Amniotic stem cell (primary cell): ENCODE measurements at places on chromosomes 7 and 10.
A peak's percentile ranks its signal among the peaks of the same experiment; 100 is the strongest.

DNA sequence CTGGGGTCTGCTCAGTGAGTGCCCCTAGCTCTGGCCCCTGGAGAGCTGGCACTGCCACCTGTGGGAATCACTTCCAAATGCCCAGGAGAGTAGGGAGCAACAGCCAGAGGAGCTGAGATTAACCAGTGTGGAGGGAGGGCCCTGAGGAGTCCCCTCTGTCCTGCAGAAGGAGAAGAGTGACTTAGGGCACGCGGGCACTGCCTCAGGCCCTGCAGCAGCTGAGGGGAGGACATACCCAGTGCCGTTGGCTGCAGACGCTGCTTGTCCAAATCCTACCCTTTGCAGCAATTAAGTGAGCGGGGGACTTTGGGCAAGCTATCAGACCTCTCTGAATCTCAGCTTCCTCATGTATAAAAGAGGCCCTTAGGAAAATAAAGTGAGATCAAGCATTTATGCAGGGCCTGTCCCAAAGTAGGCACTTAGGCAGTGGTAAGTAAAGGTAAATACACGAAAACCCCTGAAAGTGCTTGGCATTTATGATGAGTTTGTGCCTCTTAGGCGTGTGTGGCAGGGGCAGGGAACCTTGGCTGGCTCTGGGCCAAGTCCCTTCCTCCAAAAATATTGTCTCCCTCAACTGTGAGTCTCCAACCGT, 16.9 kb downstream of the PRF1 start:
- DNase-seq = no peak

DNA sequence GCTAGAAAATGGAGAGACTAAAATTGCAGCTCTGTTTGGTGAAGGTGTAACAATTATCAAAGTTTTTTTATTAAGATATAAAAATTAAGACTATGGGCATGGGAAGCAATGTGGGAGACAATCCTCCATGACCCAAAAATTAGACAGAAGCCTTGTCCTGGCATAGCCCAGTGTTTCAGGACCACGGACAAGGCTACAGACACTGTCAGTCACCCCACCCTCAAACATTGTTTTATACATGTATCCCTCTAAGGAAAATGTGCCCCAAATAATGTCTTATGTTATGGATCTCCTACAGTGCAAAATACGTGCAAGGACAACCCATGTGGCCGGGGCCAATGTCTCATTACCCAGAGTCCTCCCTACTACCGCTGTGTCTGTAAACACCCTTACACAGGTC, 24.0 kb downstream of the HABP2 start:
- no peak for DNase-seq

- no peak for DNase-seq
These were observed 5.9 kb downstream of the DUSP5 start for GRCh38 chr10:110503528-110504110.

- no peak for DNase-seq
These were observed 280.6 kb upstream of the MEOX2 start for GRCh38 chr7:15967121-15967520.

DNA sequence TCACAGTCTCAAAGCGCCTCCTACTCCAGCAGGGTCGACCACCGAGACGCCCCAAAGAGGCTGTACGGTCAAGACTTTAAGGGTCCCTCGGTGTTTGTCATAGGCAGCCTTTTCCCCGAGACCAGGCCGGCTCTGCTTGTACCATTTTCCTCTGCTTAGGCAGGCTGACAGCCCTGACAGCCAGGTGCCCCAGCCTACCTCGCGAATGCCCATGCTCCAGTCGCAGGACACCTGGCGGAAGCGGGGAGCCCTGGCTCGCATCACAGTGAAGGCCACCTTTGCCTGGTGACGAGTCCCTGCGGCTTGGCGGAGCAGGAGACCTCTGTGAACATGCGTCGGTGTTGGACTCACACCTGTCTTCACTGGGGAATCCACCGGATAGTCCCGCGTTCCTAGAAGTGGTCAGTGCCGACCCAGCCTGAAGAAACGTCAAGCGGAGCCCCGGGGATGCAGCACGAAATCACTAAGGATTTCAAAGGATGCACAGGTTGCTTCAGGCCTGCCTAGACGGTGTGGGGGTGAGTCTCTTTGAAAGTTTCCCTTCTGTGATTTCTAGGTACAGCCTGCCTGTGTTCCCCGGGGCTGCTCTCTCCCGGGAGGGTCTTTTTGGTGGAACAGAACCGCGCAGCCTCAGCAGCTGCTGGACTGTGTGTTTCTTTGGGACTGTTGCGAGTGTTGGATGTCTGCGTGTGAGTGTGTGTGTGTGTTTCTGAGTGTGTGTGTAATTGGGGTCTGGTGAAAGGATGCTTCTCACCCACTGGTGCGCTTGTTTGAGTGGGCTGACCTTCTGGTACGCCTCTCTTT, 30.5 kb upstream of the ZNF273 start:
- no peak for DNase-seq

DNA sequence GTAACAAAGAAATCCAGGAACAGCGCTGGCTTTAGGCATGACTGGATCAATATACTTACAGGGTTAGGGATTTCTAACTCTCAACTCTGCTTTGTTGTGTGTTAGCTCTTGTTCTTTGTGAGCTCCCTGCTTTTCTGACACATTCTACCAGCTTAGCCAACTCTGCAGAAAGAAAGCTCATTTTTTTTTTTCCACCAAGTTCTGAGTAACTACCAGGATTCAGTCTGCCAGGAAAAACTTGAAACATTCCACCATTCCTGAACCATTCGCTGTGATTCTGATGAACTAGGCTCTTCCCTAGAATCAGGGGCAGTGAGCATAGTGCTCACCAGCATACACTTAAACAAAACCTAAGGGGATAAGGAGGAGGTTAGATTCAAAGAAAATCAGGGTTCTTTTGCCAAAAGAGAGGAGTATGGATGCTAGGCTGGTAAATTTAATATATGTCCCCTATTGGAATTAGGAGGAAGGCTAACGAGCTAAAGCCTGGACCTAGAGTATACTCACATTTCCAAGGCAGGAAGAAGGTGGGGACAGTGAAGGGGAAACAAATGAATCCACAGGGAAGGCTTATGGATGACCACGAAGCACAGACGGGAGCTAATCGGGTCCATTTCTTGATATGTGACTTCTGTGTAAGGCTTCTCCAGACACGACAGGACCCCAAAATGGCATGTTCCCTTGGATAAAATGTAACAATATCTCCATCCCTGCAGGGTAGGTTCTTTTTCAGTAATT, 183.4 kb downstream of the PRKG1 start:
- DNase-seq = no peak

- DNase-seq = no peak
These were observed 2.0 kb downstream of the GARS1 start for GRCh38 chr7:30596721-30597120.

DNA sequence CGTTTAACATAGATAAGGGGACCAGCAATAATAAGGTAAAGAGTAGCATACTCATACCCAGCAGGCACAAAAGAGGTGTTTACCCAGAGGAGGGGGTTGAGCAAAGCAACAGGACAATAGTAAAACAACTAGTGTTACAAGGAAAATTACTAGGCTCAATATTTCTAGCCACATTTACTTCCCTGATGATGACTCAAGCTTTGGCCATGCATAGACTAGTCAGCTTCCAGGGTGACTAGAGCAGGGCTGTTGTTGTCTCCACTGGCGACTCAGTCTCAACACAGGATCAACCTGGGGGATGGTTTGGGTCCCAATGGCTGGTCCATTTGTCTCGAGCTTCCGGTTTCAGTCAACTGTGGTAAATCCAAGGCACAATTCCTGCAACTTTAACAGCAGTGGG, 217.7 kb upstream of the KCND2 start:
- no peak for DNase-seq

GRCh38 chr10:74514322-74514721, 312.1 kb upstream of the KAT6B start:
- DNase-seq = no peak

GRCh38 chr7:2631946-2632732, at the start of gene TTYH3:
TSS of gene TTYH3 (plus strand) at chr7:2631986. CDS start at chr7:2632156, 170 bp downstream.
- DNase-seq = no peak

- no peak for DNase-seq
These were observed 17.6 kb upstream of the BHLHA15 start for GRCh38 chr7:98193474-98194180.

- peak; percentile 19 for DNase-seq
These were observed 21.6 kb upstream of the GIMAP8 start for GRCh38 chr7:150428671-150429451.

DNA sequence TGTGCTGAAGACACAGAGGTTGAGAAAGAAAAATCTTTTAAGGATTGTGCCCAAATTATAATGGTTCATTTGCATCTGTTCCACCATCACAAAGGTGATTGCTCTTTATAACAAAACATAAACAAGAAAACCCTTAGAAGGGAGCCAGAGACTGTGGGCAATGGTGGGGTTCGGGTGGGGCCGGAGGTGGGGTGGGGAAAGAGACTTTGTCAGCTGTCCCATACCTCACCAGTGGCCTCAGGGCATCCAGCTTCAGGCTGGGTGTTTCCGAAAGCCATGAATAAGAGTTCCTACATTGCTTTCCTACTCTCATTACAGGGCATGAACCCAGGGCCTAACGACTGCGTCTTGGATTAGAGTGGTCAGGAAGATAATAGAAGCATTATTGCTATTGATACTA, 227.9 kb downstream of the PHTF2 start:
- DNase-seq = no peak

GRCh38 chr10:17144757-17145156, 15.1 kb upstream of the CUBN start:
- DNase-seq = no peak

DNA sequence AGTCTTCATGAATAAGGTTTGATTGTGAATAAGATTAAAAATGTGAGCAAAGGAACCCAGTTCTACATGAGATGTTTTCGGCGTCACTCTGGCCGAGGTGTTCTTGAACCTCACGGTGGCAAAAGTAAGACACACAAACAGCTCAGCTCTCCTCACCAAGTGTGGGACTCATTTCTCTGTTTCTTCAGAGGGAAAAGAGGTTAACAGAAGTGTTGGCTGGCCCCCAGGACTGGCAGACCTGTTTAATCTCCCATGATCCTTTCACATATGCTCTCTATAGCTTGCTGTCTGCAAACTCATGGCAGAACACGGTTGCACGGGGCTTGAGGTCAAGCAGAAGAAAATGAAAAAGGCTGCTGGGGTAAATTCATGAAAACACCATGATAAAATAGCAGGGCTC, 394.4 kb downstream of the CALN1 start:
- no peak for DNase-seq

DNA sequence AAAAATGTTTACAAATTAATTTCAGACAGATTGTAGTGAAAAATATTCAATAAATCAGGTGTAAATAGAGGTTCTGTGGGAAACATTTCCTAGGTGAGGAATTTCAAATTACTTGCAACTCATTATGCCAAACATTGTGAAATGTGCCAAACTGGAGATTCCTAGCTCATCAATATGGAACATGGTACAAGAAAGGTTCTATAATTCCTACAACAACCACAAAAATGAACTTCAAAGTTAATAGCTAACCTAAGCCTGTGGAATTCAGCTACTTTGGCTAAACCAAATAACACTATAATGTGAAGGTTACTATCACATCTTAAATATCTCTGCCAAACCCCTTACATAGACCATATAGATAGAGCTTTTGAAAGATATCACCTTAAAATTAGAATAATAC, 223.3 kb upstream of the HGF start:
- DNase-seq = no peak

- DNase-seq = no peak
These were observed 257.9 kb downstream of the PTPRN2 start for GRCh38 chr7:158329686-158330085.

- DNase-seq = no peak
These were observed 317.5 kb downstream of the WDR11 start for GRCh38 chr10:121168545-121169216.

DNA sequence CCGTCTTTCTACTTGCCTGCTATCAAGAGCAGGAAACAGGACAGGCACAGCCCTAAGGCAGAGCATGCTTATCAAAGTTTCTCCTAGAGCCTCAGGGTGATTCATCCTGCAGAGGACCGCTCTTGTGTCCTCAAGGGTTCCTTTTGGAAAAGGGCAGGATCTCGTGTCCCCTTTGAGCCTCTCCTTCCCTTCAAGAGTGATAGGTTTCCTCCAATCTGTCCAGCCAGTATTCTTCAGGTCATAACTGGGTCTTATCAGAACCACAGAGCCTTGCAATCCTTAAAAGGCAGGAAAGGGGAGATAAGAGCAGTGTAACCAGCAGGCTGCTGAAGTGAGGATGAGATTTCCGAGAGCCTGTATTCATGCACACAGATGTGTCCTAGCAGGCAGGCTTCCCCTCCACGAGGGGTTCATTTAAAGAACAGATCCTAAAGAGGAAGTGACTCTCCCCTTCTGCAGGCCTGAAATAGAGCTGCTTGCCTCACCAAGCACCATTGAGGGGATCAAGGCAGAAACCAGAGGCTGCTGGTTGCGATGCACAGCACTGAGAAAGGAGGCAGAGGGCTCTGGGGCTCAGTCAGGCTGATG, 90.5 kb upstream of the SVIL start:
- no peak for DNase-seq

GRCh38 chr7:86647385-86648094, 3.8 kb downstream of the GRM3 start:
- DNase-seq = no peak

GRCh38 chr10:42734536-42734935, 48.1 kb upstream of the BMS1 start:
- no peak for DNase-seq

- DNase-seq = no peak
These were observed 29.3 kb downstream of the KCNH2 start for GRCh38 chr7:150948791-150949251.

DNA sequence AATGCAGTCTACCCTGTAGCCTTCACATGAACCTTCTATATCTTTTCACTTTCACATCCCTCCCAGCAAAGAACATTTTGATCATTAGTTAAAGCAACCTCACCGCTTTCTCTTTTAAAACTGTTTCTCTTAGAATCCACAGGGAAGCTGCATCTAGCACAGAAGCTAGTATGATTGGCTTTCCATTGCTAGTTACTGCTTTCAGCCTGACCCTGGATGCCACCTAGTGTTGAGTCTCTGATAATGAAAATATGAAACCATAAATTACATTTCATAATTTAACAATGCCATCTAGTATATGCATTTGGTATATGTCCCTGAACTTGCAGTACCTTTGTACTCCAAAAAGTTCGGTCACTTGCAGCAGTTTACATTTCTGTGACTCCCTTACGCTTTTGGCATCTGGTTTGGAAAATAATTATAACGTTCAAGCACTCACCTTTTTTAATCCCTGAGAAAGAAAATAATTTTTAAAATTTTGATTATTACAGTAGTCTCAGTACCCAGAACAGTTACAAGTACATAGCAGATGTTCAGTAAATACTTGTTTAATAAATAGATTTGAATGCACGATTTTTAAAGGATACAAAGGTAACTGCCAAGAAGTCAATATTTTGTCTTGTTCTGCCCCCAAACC, 22.7 kb downstream of the CISD1 start:
- peak; percentile 42 for DNase-seq

GRCh38 chr10:6089334-6090219, 743 bp downstream of the RBM17 start:
- no peak for DNase-seq
